ENCODE measurements at places on chromosomes 7 and 10.

DNA sequence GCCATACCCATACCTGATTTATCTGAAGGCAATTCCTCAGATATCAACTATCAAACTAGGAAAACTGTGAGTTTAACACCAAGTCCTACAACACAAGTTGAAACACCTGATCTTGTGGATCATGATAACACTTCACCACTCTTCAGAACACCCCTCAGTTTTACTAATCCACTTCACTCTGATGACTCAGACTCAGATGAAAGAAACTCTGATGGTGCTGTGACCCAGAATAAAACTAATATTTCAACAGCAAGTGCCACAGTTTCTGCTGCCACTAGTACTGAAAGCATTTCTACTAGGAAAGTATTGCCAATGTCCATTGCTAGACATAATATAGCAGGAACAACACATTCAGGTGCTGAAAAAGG lies 69.0 kb upstream of the RSBN1L start:
- DNase-seq = no peak

DNA sequence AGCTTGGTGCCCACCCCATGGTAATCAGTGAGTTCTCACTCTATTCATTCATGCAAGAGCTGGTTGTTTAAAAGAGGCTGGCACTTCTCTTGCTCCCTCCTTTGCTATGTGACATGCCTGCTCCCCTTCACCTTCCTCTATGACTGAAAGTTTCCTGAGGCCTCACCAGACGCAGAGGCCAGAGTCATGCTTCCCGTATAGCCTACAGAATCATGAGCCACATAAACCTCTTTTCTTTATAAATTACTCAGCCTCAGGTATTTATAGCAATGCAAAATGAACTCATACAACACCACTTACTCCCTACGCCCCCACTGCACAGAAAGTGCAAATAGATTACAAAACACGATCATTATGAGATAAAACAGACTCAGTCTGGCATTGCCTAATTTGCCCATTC lies 39.0 kb downstream of the SEC61G start:
- DNase-seq = no peak

- DNase-seq = no peak
These were observed 20.5 kb upstream of the CFAP46 start for GRCh38 chr10:132962623-132963429.

DNA sequence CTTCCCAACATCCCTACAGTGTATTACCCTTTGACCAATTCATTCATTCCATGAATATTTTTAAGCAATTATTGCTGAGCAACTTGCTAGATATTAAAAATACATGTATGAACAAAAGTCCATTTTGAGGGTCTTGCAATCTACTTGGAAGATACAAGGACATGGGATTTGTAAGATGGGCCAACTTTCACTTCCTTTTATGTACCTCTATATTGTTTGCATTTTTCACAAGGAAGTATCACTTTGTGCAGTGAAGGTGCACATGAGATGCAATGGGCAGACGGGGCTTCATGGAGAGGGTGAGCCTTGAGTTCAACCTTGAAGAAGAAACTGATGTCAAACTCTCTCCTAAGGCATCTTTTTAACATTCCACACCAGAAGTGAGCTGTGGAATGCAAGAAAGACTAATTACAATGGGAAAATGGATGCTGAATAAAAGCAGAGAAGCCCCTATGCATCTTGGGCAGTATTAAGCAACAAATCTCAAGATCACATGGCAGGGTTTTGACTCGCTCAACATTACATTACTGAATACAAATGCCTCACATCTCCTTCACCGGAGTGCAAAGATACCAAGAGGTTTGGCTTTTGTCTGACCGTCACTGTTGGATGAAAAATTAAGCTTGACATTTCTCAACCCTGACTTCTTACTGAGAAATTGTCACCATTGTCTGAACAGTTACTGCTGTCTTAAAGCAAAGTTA lies 341.5 kb downstream of the ELMO1 start:
- DNase-seq = no peak
